ENCODE measurements at places on chromosomes 4 and X.

DNA sequence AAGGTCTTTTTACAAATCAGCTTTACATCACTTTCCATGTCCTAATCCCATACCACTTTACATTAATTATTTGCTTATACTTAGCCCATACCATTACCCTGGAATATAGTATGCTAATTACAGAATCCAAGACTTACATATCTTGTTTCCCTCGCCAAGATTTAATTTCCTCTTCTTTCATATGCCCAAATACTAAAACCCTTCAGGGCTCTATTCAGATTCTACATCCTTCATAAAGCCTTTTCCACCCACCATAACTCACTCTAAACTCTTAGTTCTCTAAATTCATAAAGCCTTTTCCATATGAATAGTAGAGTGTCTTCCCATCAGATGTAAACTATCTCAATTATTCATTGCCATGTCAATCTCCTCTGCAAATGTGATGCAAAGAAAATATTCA lies 390.7 kb downstream of the STPG2 start:
- DNase-seq: no peak

DNA sequence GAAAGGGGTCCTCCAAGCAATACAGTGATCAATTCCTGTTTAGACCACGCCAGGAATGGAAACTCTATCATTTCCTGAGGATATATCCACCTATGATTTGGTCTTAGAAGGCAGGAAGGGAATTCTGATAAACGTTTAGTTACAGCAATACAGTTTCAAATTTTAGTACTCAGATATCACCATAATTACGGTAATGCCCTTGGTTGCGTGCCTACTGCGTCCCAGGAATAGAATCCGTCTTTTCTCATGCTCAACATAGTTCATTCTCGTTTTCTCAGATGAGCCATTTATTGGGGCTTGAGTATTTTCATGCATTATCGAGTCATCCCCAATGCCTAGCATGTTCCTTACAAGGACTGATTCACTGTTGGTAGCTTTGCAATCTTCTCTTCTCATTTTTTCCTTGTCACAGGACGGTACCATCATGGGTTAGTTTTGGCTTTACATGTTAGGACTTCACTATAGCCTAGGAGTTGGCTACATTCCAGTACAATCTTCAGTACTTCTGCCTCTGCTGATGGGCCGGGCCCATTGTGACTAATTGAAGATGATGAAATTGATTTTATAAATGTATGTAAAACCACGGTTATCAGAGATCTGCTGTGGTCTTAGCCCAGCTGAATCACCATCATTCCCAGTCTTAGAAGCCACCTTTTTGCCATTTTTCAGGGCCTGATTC lies 4.4 kb upstream of the PRKX start:
- peak; percentile 28 for DNase-seq

DNA sequence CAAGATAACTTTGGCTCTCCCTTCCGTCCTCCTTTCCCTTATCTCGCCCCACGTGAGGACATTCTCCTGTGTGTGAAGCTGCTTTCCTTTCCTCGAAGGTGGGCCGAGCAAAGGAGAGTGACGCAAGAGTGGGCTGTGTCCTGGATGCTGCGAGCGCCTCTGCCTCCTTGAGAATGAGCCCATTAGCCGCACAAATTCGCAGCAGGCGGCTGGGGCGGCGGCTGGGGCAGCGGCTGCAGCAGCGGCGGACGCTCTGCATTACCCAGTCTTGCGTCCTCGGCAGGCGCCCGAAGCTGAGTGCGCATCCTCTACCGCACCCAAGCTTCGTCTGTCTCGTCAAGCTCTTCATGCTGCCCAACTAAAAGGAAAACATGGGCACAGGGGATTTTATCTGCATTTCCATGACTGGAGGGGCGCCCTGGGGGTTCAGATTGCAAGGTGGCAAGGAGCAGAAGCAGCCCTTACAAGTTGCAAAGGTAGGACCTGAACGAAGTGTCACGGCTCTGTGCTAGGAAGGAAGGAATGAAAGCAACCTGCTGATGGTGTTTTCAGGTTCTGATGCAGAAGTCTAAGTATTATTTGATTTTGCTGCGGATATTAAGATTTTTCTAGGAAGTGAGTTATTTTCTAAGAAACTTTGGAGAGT lies at the start of gene SYNPO2:
Gene SYNPO2 (plus strand): TSS at position 189 of the 646 bp plus-strand sequence. CDS start 183 bp downstream, at position 372.
- peak; percentile 90 for DNase-seq

- peak; percentile 97 for DNase-seq
Measured at GRCh38 chr4:168758351-168758876, 251.6 kb downstream of the CBR4 start.

DNA sequence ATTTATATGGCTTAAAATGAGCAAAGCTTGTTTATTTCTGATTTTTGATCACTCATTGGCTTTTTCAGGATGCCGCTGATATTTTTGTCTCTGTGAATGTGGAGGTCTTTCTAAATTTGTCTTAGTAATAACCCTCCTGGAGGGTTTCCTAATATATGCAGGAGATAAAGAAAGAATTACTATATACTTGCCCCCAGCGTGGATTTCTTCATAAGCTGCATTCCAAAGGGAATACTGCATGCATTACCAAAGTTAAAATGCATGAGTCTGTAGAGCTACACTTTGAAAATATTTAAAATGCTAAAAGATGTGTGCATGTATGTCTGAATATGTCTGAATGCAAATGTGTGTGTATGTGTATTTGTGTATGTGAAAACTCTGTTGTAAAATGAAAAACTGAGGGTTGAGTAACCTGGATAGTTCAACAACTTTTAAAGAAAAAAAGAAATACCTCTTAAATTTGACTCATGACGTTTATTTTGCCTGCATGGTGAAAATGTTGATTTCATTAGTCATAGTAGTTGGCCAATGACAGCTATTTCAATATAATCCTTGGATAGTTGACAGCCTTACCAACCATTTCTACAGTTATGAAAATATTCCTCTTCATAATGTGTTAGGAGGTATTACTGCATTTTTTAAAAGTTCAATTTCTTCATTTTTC lies 113.2 kb upstream of the ZNF827 start:
- peak; percentile 86 for DNase-seq

DNA sequence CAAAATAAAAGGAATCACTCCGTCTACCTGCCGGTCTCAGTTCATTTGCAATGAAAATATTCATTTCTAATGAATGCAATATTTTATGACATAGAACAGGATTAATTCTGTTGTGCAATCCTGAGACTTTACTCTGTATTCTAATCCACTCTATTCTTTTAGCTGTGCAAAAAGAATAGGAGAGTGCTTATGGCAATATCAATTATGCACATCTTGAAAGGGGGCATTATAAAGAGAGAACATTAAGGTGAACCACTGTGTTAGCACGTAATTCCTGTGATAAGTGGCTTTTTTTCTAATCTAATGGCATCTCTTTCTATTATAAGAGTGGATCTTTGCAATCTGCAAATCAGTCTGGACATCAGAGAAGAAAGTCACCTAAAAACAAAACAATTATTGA lies 99.5 kb downstream of the KCNIP4 start:
- no peak for DNase-seq

Measured in fibroblast of skin of abdomen (primary cell).